Large intestine (tissue), 12 donors: ENCODE measurements at places on chromosomes 2 and 18.

DNA sequence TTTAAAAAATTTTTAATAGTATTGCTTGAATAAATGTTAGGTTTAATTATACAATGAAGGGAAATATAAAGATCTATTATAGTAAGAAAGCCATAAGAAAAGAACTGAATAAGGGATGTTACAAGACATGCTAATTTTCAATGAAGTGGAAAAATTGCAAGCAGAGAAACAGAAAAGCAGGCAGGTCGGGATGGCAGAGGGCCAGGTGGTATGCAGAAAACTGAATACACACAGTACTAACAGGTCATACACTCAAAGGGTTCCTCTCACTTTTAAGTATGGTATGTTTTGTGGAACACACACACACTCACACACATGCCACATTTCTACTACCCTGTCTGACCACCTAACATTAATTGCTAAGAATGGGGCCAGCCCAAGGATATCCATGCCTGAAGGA is 76.7 kb upstream of the DTNA start:
- no peak for DNase-seq

DNA sequence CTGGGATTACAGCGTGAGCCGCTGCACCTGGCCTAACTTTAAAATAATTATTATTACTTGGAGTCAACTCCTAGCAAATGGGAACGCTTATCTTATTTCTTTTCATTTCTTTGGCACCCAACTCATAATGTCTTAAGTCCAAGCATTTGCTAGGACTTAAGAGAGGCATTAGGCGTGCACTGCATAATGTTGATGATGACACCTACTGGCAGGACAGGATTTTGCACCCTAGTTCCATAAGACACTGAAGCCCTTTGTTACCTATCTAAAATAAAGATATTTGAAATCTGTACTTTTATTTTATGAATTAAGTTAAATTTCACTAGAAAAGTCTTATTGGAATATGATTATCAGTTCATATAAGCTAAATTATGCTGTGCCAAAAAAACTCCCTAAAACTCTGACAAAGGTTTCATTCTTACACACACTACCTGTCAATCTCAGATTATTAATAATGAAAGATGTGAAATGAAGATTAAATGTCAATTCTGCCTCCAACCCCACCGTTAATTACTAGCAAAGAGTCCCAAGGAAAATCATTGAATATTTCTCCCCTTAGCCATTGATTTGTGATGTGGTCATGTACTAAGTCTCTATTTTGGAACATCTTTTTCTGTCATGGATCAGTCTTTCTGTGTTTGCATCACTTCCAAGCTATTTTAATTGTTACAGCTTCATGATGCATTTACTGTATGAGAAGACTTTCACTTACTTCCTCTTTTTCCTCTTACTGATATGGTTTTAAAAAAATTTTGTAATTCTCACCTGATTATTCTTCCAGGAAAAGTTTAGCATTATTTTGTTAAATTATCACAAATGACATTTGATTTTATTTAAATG is 12.7 kb upstream of the CDH2 start:
- no peak for DNase-seq

DNA sequence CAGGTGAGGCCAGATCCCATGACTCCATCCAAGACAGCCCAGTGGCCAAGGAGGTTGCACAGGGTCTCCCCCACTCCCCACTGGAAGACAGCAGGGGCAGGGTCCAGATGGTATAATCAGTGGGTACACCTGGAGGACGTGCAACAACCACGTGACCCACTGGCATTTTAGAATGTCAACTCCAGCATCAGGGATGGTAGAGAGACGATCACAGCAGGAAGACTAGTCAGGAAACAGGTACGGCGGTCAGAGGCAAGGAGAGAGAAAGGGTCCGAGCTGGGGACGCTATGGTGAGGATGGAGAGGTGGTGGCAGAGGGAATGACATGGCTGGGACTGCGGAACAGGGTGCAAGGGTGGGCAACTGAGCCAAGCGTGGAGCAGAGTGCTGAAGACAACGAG is 23.0 kb downstream of the SERTAD2 start:
- no peak for DNase-seq

GRCh38 chr2:131493199-131493968 is 1.2 kb upstream of the MZT2A start:
- DNase-seq: peak; percentile 19

DNA sequence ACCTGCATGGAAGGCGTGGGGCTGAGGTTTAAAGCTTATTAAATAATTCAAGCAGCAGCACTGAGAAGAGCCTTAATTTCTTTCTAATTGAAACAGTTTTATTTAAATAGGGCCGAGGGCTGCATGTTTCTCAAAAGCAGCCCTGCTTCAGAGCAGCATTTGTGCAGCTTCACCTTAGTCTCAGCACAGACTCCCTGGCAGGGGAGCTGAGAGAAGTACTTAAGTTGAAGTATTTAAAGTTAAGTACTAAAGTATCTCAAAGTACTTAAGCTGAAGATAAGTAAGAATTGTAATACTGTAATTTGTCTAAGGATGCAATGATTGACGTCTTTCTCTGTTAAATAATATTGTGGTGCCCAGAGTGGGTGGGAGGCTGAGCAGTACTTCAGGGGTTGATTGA is 31.4 kb downstream of the IMPA2 start:
- no peak for DNase-seq
